Stimulated activated CD8-positive, alpha-beta memory T cell treated with anti-CD3 and anti-CD28 coated beads, Interleukin-7, amount 100 ng/mL, for 4 hours (primary cell): ENCODE measurements at places on chromosomes 5 and 9.

- no peak for DNase-seq
These were observed 10.9 kb downstream of the PHF2 start for GRCh38 chr9:93587284-93587650.

GRCh38 chr5:142784401-142784955, 14.3 kb downstream of the ARHGAP26 start:
- no peak for DNase-seq

- no peak for DNase-seq
These were observed 5.5 kb upstream of the DPM2 start for GRCh38 chr9:127943011-127943662.

DNA sequence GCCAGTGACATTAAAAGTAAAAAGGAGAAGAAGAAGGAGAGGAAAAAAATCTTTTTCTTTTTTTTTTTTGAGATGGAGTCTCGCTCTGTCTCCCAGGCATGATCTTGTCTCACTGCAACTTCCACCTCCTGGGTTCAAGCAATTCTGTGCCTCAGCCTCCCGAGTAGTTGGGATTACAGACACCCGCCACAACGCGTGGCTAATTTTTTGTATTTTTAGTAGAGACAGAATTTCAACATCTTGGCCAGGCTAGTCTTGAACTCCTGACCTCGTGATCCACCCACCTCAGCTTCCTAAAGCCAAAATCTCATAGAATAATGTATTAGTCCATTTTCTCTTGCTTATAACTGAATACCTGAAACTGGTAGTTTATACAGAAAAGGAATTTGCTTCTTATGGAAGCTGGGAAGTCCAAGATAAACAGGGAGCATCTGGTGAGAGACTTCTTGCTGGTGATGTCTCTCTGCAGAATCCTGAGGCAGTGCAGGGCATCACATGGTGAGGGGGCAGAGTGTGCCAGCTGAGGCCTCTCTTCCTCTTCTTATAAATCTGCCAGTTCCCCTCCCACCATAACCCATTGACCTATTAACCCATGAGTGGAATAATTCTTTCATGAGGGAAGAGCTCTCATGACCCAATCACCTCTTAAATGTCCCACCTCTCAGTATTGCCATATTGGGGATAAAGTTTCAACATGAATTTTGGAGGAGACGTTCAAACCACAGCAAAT, 466.3 kb downstream of the GADD45G start:
- no peak for DNase-seq

DNA sequence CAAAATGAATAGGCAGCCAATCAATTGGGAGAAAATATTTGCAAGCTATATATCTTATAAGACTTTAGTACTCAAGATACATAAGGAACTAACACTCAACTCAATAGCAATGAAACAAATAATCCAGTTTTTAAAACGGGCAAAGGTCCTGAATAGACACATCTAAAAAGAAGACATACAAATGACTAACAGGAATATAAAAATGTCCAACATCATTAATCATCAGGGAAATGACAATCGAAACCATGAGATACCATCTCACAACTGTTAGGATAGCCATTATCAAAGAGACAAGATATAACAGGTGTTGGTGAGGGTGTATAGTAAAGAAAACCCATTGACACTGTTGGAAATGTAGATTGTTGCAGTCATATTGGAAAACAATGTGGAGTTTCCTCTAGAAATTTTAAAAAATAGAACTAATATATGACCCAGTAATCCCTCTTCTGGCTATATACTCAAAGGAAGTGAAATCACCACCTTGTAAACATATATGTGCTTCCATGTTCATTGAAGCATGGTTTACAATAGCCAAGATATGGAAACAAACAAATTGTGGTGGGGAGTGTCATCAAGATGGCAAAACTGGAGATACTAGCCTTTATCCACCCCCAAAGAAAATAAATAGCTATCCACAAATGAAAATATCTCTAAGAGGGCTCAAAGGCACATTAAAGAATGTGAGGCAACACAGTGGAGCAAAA, 13.9 kb upstream of the BTNL3 start:
- no peak for DNase-seq

DNA sequence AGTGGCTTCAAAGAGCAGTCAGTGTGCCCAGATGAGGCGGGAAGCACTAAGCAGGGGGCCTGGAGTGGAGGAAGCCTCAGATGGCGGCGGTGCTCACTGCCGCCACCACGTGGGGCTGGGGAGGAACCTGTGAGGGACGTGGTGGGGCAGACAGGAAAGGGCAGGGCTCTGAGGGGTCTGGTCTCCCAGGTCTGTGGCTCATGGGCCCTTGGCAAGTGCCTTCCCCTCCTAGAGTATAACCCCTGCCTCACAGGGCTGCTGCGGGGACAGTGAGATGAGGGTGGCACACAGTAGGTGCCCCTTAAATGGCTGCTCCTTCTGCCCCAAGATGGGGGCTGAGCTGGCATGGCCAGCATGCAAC, 26.6 kb downstream of the NR5A1 start:
- no peak for DNase-seq

- DNase-seq, result no peak
These were observed 26.6 kb upstream of the C9 start for GRCh38 chr5:39390945-39391344.

- no peak for DNase-seq
These were observed 331.5 kb downstream of the ARHGEF28 start for GRCh38 chr5:73957397-73958001.

GRCh38 chr5:111954516-111955395, 197.8 kb upstream of the NREP start:
- DNase-seq, result no peak

DNA sequence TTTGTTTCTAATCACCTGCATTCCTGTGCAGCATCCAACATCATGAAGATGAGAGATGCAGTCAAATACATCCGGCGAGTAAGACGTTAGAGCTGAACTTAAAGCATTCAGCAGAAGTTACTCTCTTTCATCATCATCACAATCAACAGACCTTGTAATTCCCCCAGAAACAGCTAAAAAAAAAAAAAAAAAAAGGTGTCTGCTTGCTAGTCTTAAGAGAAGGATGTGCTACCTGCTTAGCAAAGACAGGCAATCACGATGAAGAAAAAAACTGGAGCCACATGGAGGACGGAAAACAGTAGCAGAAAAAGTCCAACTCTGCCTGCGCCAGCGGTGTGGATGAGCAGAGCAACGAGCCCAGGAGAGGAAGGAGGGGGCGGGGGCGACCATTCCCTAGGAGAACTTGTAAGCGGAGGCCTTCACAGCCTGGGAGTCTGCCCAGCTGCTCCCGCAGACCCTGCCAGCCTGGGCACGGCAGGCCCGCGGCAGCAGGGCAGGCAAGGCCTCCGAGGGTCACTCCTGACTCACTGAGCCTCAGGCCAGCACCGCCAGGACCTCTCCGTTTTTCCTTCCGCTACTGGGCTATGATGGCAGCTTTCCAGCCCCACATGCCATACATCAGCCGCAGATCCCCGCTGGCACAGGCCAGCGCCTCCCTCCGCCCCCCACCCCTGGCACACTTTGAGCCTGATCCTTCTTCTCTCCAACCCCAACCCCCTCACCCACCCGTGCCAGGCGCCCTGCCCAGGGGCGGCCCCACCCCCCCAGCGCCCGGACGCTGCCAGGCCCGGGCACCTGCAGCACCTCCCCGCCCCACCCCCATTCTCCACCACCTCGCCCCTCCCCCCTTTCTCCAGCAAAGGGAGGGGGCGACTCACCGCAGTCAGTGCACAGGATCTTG, 1.4 kb downstream of the NRG2 start:
- DNase-seq, result no peak

GRCh38 chr5:156328161-156328560, 1.2 kb downstream of the SGCD start:
- no peak for DNase-seq

- DNase-seq, result no peak
These were observed 9.3 kb downstream of the ENTREP1 start for GRCh38 chr9:69334317-69334716.

GRCh38 chr5:158389786-158390185, 530.8 kb upstream of the CLINT1 start:
- DNase-seq, result no peak

DNA sequence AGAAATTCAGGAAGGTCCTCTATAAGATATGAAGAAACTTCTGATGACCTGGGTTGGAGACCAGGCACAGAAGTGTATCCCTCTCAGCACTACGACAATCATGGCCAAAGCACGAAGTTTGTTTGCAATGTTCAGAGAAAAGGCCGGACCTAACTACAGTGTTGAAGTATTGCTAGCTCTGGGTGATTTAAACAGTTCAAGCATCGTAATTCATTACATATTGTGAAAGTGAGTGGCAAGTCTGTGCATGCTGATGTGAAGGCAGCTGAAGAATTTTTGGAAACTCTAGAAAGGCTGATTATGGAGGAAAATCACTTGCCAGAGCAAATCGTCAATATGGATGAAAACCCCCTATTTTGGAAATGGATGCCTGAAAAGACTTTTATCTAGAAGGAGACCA, 67.2 kb upstream of the PANK3 start:
- no peak for DNase-seq

DNA sequence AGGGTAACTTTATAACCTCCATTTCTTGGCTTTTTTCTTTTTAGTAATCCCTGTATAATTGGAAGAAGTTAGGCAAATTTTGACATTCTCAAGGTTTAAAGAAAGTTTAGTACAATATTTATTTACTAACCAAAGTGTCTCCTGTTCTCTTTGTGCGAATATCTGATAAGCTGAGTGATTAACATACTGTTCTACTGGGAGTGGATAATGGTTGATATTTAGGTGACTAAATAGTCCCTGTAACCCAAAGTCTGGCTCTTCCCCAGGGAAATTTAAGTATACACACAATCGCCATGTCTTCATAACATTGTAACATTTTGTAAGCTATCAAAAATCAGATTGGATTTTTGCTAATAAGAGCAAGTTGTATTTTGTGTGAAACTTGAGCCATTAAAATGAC, 40.0 kb downstream of the CCNH start:
- no peak for DNase-seq

DNA sequence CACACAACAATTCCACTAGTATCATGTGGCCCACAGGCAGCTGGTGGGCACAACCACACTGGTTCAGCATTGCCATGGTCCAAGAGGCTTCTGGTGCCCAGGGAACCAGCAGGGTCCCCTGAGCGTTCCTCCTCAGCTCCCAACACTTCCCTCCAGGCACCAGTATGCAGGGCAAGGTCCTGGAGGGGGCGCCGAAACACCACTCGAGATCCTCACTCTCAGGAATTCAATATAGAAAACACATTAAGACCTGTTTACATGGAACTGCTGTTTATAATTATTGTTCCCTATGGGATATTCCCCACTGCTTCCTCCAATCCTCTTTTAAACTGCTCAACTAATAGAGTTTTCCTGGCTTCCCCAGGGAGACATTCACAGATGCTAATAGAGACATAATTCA, 91.9 kb upstream of the GABRP start:
- DNase-seq, result no peak

- DNase-seq, result no peak
These were observed 147.7 kb downstream of the BARX1 start for GRCh38 chr9:93807166-93808074.

DNA sequence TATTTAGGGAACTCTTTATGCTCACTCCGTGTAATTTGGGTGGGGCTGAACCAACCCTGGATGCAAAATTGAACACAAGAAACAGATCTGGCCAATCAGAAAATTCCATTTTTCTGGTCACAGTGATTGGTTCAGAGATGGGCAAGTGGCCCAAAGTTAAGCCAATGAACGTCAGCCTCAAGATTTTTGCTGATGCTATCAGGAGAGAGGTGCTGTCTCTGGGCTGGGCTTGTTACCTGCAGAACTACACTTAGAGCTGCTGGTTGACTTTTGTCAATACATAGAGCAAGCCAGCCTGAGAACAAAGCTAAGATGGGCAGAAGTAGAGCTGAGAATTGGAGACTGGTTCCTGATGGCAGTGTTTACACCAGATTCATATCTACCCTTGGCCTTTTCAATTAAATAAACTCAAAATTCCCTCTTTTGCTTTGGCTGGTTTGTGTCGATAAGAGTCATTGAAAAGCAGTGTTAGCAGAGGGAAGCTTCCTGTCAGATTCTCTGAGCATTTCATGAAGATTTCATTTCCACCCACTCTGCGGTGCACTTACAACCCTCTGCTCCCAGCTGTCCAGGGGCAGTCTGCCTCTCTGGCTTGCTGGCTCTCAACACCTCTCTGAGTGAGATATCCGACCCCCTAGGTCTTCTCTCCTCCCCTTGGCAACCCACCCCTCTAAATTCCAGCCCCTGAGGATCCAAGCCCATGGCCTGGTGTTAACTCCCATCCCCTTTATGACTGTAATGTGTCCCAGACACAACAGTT, 64.5 kb upstream of the PPARGC1B start:
- no peak for DNase-seq

DNA sequence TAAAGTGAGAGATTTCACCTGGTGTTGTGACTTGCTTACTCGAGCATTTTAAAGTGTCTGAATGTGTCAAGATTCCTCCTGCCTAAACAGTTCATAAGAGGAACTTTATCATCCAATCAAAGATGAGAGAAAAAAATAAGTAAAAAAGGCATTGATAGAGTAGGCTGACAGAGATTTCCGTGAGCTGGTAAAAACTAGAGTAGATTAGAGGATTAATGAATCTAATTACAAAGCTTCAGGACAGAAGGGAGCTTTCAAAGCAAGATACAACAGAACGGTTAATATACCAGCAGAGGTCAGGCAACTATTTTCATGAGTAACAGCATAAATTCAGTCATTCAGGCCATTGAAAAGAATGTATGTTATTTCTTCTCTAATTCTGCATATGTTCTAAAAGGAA, 91.5 kb downstream of the ADAMTS6 start:
- no peak for DNase-seq

GRCh38 chr9:87869082-87869481, 13.6 kb upstream of the SPATA31E1 start:
- no peak for DNase-seq

GRCh38 chr5:74206579-74207550, 433.7 kb downstream of the ENC1 start:
- DNase-seq, result no peak

GRCh38 chr9:70105147-70105546, 61.5 kb downstream of the MAMDC2 start:
- DNase-seq, result no peak
